ENCODE measurements at places on chromosomes 2 and 18.

DNA sequence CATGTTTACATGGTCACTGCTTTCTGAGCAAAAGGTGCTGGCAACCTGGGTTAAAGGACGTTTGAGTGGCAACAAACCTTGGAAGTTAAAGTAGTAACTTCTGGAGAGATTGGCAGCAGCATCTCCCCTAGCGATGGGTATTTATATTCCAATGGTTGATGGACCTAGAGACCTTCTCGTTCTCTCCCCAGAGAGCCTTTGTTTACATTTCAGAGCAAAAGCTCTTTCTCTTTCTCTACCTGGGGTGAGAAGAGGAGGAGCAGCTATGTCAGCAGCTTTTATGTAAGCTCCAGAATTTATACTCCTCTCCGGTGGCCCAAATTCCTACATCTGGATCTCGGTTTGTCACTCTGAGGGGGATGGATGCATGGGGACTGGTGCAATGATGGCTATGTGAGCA lies 213.7 kb upstream of the ARL4C start:
- no peak for DNase-seq

GRCh38 chr18:12839057-12839525 lies 44.9 kb downstream of the PTPN2 start:
- DNase-seq: no peak

GRCh38 chr2:24680196-24680595 lies 113.0 kb downstream of the PTRHD1 start:
- no peak for DNase-seq

DNA sequence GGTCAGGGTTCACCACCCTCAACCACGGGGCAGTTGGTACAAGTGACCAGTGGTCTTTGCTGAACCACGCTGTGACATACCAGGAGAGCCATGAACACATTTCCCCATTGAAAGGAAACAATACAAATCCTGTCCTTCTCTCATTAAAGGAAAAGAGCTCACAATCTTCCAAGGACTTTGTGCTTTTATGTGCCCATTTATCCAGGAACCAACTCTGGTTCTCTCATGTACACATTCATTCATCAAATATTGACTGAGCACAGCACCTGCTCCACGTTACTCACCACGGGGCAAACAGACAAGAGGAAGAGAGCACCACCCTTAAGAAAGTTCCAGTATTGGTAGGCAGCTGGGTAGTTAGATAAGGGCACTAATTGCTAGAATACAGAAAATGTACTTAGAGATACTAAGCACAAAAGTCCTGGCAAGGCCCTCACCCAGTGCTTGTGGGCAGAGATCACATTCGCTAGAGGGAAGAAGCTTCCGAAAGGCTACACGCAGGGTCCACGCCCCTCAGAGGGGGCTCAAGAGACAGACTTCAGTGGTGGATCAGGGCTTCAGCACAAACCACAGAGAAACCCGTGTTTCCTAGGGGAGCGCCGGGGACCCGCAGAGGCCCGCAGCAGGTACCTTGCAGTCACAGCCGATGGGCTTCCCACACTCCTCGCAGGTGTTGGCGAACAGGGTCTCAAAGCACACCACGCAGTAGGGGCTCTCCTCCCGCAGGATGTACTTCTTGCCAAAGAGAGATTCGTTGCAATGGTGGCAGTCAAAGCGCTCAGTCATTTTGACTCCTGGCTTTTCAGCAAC lies 12.9 kb downstream of the FHL2 start:
- DNase-seq: no peak

GRCh38 chr2:133667085-133667484 lies 98.8 kb upstream of the NCKAP5 start:
- no peak for DNase-seq

DNA sequence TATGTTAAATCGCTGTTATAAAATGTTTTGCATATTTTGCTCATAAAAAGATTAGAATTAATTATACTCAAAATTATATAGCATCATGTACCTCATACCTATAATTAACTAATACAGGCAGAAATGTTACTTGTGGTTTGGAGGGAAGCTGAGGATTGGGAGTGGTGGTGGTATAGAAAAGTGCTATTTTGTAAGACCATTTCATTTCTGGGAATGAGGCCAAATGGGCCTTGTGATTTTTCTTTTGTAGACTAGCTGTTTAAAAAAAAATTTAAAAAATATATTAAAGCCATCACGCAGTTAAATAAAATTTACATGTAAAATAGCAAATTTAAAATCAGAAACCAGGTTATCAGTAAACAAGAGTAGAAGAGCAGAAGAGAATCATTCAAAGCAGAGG lies 560.8 kb upstream of the FAM98A start:
- no peak for DNase-seq

DNA sequence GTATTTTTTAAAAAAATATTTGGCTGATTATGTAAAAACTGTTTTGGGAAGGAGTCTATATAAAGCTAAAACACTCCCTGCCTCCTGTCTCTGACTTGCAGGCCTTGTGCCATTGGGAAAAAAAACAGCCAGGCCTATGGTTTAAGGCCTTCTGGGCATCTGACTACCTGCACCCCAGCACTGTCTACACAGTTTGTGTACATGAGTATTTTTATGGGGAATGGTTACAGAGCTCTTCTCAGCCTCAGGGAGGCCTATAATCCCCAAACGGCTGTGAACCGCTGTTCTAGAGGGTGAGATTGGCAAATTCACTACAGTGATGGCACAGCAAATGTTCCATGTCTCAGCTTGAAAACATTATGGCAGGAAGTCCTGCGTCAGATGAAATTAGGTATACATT lies 96.1 kb downstream of the LTBP1 start:
- DNase-seq: no peak

Data from D721Med (cell line).